NCI-H2029 (cell line): ENCODE measurements at places on chromosomes 4 and X.

- DNase-seq = no peak
Observed at GRCh38 chr4:140648716-140649308, 80.1 kb upstream of the UCP1 start.

DNA sequence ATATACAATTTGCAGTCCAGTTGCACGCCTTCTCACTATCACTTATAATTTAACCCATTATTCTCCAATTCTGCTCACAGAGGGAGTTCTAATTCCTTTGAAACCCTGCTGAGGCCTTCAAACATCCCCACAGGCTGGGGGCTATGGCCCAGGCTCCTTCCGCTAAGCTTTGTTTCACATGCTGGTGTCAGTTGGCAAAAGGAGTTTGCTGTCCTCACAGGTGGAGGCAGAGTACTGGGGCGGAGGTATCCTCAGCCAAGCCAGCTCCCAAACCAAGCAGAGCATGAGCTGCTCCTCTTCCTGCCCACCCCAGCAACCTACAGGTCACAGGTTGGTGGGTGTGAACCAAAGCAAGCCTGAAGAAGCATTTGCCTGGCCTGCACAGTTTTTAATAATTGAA lies 21.5 kb downstream of the BTC start:
- DNase-seq = no peak

- DNase-seq = no peak
Observed at GRCh38 chrX:37488323-37488722, 83.1 kb upstream of the LANCL3 start.

DNA sequence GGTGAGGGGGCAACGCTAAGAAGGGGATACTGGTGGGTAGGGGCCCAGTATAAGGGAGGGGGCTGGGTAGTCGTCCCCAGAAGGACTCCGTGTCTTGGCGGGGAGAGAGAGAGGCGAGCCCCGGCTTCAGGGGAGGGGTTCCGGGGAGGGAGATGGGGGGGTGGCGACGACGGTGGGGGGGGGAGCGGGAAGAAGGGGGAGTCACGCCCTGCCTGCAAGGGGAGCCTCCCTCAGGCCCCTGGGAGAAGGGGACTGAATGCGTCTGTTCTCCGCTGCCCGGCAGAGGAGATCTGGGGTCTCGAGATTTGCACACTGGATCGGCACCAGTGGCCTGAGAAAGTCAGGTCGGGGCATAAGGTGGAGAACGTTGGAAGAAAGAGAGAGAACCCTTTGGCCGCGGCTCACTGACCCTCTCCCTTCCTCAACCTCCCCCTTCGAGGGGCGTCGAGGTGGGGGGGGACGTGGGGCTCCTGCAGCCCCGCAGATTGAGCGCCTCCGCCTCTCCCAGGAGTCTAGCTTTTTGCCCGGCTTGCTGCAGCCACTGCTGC lies 609 bp upstream of the BCORL1 start:
- DNase-seq = no peak

DNA sequence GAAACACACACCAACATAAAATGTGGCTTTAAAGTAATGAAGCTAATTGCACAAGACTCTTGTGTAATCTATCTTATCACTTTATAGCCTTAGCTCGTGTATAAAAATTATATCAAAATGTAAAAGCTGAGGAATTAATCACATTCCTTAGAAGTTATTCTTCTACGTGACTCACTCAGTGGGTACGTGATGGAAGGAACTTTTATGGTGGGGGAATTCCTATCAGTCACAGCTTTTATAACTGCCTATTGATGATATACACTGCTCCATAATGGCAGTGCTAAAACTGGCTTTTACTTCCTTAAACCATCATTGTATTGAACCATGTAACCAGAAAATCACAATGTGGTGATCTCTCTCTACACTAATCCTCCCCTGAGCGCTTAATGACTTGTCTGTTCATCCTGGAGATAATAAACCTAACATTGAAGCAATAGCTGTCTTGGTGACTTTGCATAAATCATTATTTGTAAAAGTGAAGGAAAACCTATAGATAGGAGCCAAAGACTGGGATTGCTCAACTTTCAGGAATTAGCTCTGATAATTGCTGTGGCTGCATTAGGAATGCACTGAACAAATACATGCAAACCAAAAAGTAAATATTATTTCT lies 276.7 kb downstream of the GBA3 start:
- no peak for DNase-seq

- no peak for DNase-seq
Observed at GRCh38 chrX:103688946-103689345, 2.4 kb upstream of the MORF4L2 start.

DNA sequence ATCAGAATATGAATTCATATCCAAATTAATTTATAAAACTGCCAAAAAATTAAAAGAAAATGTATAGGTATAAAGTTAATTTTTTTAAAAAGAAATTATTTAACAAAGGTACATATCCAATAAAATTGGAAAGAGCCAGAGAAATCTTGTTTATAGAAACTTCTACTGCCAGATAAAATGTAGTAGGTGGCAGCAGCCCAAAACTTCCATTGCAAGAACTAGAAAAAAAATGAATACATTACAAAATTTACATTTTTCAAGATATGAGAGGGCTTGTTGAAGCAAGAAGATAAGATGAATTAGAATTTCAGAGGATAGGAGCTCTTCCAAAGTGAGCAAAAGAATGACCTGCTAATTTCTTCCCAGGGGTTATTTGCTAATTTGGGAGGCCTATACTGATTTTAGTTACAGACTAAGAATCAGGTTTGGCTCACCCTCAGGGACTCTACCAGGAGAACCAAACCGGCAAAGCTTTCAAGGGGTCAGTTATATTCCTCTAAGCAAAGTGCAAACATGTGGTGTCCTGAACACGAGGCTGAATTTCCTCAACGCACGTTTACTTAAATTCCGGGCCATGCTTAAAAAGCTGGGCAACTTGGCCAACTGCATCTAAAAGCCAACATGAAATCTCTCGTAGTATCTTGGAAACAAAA lies 17.5 kb downstream of the ANKRD50 start:
- no peak for DNase-seq

DNA sequence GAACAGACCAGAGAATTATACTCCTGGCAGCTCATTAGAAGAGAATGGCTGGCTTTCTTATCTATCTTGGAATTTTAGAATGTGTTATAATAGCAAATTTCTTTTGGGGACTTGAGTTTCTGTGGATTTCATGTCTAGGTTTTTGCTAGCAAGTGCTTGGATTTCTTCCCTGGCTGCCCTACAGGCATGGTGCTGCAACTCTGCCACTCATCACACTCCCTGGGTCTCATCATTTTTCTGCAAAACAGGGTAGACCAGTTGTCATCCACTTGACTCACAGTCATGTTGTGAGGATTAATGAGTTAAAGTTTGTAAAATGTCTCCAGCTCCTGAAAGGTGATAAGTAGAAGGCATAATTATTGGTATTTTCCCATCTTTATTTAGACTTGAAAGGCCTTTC lies 60.7 kb upstream of the LCORL start:
- no peak for DNase-seq

DNA sequence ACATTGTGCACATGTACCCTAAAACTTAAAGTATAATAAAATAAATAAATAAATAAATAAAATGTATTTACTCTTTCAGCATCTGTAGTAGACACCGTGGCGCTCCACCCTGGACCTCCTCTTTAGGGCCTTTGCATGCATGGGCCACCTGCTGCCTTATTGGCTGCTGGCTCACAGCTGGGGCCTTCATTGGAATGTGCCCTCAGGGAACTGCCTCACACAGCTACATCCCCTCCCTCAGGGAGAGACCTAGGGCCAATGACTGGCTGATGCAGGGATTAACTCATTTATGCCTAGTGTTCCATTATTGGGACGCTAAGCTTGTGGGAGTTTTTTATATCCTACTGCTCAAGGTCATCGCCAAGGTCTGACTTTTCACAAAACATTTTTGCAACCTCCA lies 302.9 kb upstream of the FTHL17 start:
- no peak for DNase-seq

GRCh38 chr4:16206848-16207247 lies 19.4 kb downstream of the TAPT1 start:
- DNase-seq = no peak

GRCh38 chrX:49266523-49267445 lies 2.3 kb upstream of the FOXP3 start:
- DNase-seq = no peak

GRCh38 chr4:94976371-94977011 lies 218.7 kb downstream of the BMPR1B start:
- no peak for DNase-seq

- no peak for DNase-seq
Observed at GRCh38 chr4:48388525-48389154, 47.3 kb downstream of the SLAIN2 start.

DNA sequence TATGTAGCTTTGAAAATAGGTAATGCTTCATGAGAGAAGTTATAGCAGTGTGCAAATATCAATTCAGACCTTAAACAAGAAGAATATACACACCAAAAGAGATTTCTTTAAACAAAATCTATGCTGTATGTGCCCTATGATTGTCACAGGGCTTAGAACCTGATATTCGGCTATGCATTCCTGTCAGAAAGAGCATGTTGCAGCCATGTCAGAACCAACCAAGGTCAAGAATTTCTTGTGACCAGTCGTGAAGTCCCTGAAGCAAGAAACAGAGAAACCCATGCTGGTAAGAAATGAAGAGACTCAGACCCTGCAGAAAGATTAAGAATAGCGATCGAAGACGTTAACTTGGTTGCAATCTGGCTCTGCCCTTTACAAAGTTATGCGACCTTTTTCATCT lies 210.3 kb upstream of the SPIN4 start:
- DNase-seq = no peak

DNA sequence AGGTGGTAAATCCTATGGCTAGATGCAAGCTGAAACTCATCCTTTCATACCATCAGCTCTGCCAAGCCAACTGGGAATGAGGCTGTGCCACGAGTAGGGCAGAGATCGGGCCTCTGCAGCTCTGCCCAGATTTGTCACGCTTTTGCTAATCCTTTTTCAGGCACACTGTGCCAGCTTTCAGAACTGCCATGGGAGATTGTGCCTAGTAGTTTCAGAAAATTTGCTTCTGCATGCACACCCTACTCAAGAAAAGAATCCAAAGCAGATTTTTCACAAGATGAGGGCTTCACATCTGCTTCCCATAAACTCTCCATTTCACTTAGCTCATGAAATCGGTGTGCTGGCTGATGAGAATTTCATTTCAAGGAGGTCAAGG lies 3.3 kb upstream of the ADH7 start:
- no peak for DNase-seq

GRCh38 chr4:32858971-32859370 lies 2138.8 kb downstream of the PCDH7 start:
- no peak for DNase-seq

DNA sequence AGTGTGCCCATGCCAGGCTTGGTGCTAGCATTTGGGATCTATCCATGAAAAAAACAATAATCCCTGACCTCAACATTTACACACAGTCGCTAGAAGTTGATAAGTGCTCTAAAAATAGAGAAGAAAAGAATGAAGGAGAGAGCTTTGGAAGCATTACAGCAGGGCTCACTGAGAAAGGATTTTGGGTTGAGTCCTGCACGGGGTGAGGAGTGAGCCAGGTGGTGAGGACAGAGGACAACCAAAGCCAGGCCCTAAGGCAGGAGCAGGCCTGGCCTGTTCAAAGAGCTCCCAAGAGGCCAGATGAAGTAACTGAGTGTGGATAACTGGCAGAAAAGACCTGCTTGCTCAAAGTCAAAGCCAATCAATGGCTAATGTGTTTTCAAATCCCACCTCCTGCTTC lies 20.7 kb upstream of the PROM1 start:
- DNase-seq = no peak

DNA sequence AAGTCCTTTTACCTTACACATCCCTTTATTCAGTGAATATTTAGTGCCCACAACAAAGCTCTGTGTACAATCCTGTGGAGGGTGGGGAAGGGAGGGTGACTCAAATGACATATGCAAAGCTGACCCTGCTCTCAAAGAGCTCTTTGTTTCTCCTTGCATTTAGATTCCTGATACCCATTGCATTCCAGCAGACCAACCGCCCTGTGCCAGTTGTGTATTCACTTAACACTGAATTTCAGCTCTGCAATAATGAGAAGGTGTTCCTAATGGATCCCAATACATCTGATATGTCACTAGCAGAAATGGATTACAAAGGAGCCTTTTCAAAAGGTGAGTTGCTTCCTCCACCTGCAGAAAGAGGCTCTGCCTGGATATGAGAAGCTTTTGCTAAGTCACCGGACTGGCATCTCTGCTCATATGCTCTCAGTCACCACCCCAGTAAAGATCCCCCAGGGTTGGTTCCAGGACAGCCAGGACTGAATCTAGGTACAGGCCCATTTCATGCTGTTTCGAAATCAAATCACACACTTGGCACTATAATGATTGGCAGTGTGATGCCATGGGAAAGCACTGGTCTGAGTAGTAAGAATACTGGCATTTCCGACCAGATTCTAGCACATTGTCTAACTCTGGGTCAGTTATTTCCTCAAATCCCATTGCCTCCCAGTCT lies 17.1 kb upstream of the ANXA3 start:
- no peak for DNase-seq

GRCh38 chr4:94934201-94934600 lies 176.4 kb downstream of the BMPR1B start:
- no peak for DNase-seq

GRCh38 chr4:37758226-37758625 lies 68.3 kb upstream of the PGM2 start:
- DNase-seq = no peak

DNA sequence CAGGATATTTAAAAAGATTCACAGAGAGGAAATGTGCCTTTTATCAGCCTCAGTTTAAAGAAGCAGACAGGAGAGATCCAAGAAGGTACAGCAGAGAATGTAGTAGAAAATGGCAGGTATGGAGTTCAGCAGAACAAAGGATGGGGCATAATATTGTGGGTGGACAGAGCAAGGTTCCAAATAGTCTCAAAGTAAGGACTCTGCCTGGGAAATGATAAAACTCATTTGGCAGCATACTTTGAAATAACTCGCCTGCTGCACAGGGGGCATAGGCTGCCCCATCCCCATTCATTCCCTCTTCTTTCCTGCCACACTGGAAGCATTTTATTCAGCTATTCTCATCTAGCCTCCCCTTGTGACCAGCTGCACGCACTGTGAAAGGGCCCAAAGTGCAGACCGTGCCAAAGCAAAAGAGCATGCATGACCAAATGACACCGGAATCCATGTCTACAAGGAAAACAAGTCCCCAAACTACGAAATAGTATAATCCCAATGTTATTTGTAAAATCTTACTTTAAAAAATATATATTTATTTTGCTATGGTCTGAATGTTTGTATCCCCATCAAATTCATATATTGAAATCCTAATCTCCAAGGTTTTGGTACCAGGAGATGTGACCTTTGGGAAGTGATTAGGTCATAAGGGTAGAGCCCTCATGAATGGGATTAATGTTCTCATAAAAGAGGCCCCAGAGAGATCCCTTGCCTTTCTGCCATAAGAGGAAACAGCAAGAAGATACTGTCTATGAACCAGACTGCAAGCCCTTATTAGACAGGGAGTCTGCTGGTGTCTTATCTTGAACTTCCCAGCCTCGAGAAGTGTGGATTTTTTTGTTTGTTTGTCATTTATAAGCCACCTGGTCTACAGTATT lies 77.4 kb upstream of the PRSS48 start:
- no peak for DNase-seq

DNA sequence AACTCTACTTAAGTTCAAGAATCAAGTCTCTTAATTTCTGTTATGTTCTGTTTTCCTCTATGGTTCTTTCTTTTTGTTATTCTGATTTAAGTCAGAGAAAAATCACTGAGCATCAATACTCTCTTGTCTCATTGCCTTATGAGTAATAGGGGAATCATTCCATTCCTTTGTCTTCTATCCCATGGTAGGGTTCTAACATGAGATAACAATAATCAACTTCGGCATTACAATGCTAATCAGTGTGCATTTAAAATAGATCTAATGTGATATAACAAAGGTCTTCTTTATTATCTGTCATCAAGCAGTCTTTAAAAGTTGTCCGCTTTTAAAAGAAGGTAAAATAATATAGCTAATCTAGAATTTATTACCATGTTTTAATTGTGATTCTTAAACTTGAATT lies 446.9 kb downstream of the IL15 start:
- no peak for DNase-seq
